ENCODE measurements at places on chromosomes 2 and 18. TPM values are rescaled to one million over a fixed set of nuclear protein-coding genes. Genes with fewer than 3 reads are reported as not detected.

Gene ZNF142
- total RNA-seq, result 13.8 TPM

Gene CHN1
- 1.8 TPM for total RNA-seq

Gene DTNB
- 14.6 TPM for total RNA-seq

Gene ASXL2
- 21.4 TPM for total RNA-seq

Gene GCG
- not detected for total RNA-seq

Gene CRYGC
- total RNA-seq, result not detected

Gene ACMSD
- not detected for total RNA-seq

Gene CCBE1
- total RNA-seq, result 0.40 TPM

Gene CDH20
- total RNA-seq, result not detected

Gene FBXO15
- total RNA-seq, result 0.76 TPM

Gene ELOA2
- total RNA-seq, result not detected

Gene IKZF2
- total RNA-seq, result 66.4 TPM

Gene CPS1
- 4.7 TPM for total RNA-seq

Gene CENPA
- 10.2 TPM for total RNA-seq

Gene SP140L
- total RNA-seq, result 5.3 TPM

Gene ST6GAL2
- 2.5 TPM for total RNA-seq

Gene LOXHD1
- total RNA-seq, result 0.12 TPM

Gene PSME4
- 43.3 TPM for total RNA-seq

Gene NPHP1
- total RNA-seq, result 0.84 TPM

Gene PNPT1
- 18.4 TPM for total RNA-seq

Gene DSC3
- 319 TPM for total RNA-seq

Gene COL3A1
- 43.8 TPM for total RNA-seq

Gene SF3B1
- 113 TPM for total RNA-seq

Gene MLPH
- total RNA-seq, result 5.3 TPM

Gene DHRS9
- 23.8 TPM for total RNA-seq

Gene ZNF396
- total RNA-seq, result 0.80 TPM

Gene PSMA8
- not detected for total RNA-seq

Gene TEX44
- total RNA-seq, result not detected

Gene SRD5A2
- not detected for total RNA-seq
